ENCODE measurements at places on chromosomes 12 and 14. TPM values are rescaled to one million over a fixed set of nuclear protein-coding genes. Genes with fewer than 3 reads are reported as not detected.

KRT77 gene
- not detected for total RNA-seq

FBLN5 gene
- total RNA-seq = 4.1 TPM

ITPR2 gene
- total RNA-seq = 31.0 TPM

AKAP3 gene
- total RNA-seq = 2.7 TPM

DPF3 gene
- total RNA-seq = 5.3 TPM
